CD4-positive, alpha-beta T cell treated with Interleukin-10 for 1 hour (primary cell): ENCODE measurements at places on chromosomes 16 and 17.

GRCh38 chr17:78426293-78426879, 47.9 kb downstream of the PGS1 start:
- no peak for DNase-seq

- no peak for DNase-seq
Observed at GRCh38 chr16:50879873-50880695, 138.2 kb downstream of the CYLD start.

DNA sequence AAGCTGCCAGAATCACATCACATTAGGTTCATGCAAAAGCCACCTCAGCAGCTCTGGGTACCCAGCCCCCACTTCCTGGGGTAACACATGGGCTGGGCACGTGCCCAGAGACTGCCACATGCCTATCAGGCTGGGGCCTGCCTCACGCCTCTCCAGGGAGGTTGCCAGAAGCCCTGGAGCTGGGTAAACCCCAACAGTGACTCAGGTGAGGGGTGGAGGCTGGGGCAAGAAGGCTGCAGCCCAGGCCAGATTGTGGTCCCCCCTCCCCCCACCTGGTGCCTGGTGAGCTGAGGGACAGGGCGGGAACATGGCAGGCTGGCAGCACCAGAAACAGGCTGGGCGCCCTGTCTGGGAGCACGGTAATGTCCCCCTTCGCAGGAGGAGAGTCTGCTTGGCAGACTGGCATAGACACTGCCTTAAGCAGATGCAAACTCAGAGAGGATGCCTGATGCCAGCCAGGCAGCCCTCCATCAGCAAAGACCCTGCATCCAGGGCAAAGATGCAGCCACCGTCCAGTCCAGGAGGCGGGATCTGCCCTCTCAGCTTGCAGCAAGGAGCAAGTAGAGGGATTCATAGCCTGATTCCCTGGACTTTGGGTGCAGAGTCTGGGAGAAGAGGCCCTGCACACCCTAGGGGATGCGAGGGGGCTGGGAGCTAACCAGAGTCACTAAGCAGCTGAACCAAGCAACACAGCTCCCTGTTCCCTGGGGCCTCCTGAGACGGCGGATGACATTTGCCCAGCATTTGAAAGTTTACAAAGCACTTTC, 28.8 kb downstream of the NGFR start:
- no peak for DNase-seq

DNA sequence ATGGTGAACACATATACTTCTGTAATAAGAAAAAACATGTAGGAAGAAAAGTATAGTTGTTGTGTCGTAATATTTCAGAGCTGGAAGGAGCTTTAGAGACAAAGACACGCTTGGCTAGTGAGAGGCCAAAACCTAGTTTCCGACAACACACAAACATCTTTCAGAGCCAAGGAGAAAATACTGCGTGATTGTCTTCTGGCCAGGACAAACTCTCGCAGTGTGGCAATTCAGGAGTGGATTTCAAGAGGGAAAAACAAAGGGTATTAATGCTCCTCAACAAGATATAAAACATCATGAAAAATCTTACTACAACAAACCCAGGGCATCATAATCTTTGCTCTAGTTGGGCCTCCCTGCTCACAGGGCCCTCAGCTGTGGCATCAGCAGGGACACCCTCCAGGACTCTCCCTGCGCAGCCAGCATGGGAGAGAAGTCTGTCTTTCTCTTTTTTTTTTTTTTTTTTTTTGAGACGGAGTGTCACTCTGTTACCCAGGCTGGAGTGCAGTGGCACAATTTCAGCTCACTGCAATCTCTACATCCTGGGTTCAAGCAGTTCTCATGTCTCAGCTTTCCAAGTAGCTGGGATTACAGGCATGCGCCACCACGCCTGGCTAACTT, 66.4 kb downstream of the CYB5B start:
- no peak for DNase-seq

- DNase-seq = no peak
Observed at GRCh38 chr17:50108556-50108955, 13.4 kb downstream of the PDK2 start.

DNA sequence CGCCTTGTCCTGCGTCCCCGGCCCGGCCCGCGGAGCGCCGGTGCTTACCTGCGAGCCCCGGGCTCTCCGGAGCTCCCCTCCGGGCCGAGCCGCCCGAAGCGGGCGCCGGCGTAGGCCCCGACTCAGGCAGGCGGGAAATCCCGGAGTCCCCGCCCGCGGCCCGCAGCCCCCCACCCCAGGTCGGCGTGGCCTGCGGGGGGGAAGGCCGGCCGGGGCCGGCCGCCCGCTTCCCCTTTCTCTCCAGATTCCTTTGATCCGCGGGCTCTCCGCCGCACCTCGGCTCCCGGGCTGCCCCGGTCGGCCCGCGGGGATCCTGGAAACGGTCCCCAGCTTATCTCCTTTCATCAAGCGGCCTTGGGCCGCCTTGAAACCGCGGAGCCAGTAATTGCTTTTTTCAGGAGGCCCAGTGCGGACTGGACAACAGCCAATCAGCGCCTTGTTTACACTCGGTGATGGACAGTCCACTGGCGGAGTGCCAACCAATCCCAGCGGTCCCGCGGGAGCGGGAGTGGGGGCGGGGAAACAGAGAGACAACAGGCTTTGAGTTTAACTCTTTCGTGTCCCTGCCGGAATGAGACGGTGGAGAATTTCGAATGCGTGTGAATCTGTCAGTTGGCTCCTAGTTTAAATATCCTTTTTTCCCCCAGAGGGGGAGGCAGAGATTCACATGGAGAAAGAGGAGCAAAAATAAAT, 1.4 kb upstream of the BAHCC1 start:
- peak; percentile 68 for DNase-seq

GRCh38 chr16:70454222-70455034, at the start of gene FCSK:
Gene FCSK, plus strand, starts transcription at chr16:70454595. Its CDS starts 8,596 bp downstream, at chr16:70463191.
- peak; percentile 67 for DNase-seq

GRCh38 chr16:82694239-82694874, 67.6 kb downstream of the CDH13 start:
- DNase-seq = no peak

- DNase-seq = no peak
Observed at GRCh38 chr17:66783656-66784381, 51.1 kb upstream of the CACNG5 start.

- peak; percentile 73 for DNase-seq
Observed at GRCh38 chr17:48429638-48430586, at the start of gene SKAP1. Gene SKAP1, minus strand, starts transcription at chr17:48430214.

DNA sequence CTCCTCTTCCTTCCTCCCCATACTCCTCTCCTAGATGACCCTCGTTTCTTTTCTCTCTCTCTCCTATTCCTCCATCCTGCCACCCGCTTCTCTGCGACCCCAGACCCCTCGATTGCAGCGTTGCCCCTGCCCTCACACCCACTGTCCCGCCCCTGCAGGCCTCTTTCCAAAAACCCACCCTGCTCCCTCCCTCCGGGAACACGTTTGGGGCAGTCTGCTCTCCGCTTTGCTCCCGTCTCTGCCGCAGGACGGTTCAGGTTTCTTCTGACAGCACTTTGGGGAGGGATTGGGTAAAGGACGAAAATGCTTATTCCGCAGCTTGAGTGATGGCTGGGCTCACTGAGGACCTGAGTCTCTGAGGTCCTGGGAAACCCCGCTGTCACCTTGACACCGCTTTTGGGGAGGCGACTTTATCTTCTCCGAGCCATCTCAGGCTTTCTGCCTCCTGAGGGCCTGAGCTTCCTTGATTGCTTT, 690 bp downstream of the NDE1 start:
- peak; percentile 67 for DNase-seq

- no peak for DNase-seq
Observed at GRCh38 chr16:80056324-80056723, 455.8 kb upstream of the MAF start.

- DNase-seq = no peak
Observed at GRCh38 chr16:68065716-68066305, 19.4 kb upstream of the NFATC3 start.

DNA sequence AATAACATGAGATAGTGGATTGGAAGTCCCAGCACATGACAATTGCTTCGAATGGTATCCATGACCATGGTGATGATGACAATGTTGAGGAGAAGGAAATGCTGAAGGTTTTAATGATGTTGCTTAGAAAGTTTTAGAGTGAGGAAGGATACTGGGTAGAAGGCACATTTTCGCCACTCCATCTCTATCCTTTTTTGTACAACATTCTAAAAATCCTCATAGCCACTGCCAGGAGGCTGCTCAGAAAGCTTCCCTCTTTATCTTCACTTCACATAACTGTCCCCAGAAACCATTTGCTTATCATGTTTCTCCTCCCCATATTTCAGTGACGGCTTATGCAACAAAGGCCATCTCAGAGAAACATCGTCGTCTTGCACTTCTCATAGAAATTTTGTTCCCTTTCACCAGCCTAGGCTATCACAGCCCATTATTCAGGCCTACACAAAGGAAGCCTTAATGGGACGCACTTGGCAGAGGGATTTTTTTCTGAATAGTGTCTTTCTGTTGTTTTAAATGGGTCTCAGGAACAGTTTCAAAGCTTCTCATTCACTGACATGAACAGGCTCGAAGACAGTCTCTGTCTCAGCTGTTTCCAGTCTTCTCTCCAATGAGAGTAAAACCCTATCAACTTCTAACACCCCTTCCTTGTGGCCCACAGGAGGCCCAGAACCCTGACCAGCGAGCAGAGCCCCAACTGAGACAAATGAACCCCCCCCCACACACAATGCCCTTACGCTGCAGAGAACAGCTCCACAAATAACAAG, 506.7 kb downstream of the HAPSTR1 start:
- no peak for DNase-seq

GRCh38 chr17:2041561-2042389, at the start of gene OVCA2:
Gene OVCA2, plus strand, starts transcription at chr17:2042022. Its CDS starts 26 bp downstream, at chr17:2042048.
- peak; percentile 98 for DNase-seq

- no peak for DNase-seq
Observed at GRCh38 chr17:78340183-78340955, 19.5 kb downstream of the SOCS3 start.

- DNase-seq = peak; percentile 21
Observed at GRCh38 chr17:41334385-41335305, 16.0 kb downstream of the KRT33A start.

GRCh38 chr17:61809816-61810392, 53.4 kb downstream of the BRIP1 start:
- DNase-seq = no peak

DNA sequence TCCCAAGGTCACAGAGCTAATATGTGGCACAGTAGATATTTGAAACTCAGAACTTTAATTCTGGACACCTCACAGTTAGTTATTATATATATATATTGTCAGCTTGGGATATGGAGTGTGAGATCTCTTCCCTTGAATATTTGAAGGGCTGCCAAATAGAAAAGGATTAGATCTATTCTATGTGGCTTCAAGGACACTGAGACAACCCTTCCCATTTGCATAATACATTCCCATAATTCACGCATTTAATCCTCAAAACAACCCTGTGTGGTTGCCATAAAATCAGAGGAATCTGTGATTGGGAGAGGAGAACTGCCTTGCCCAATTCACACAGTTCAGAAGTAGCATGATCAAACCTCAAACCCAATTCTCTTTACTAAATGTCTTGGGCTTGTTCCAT, 365.8 kb upstream of the DYNLRB2 start:
- no peak for DNase-seq

DNA sequence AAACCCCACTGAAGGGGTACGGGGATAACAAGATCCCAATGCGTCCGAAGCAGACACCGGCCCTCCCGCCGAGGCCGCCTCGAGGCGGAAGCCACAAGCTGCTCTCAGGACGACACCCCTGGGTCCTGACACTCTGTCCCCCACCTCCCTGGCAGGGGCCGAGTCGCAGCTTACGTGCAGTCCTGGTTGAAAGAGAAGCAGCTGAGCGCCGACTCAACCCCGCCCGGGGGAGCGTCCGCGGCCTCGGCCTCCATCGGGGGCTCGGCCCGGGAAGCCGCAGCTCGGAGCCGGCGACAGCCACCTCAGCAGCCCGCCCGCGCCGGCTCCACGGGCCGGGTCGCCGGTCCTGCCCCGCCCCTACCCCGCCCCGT, at the start of gene WIPI1:
Gene WIPI1, minus strand, starts transcription at position 329 of the 371 bp plus-strand sequence. Its CDS starts 75 bp downstream, at position 254.
- DNase-seq = no peak

DNA sequence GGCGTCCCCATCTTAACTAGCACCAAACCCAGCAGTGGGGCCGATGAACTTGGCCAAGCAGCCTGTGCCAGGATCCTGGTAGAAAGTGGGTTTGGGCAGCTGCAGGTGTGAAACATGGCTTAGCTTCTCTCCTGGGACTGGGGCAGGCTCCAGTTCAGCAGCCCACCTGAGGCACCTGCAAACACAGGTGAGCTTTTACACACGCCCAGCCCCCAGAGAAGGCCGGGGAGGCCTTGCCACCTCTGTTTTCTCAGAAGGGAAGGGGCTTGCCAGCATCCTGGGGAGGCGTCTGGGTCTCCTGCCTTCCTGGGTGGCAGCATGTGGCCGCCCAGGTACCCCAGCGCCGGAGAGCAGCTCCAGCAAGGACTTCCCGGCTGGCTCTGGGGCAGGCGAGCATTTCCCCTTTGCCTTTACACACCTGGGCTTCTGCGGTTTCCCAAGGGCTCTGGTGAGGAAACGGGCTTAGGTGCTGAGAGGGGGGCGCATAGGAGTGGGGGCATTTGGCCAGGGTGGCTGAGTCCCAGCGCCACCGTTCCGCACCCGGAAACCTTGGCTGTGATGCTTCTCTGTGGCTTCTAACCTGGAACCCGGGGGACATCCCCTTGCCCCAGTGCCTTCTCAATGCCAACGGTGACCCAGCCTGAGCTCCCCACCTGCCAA, 81.6 kb upstream of the CBX4 start:
- no peak for DNase-seq

- DNase-seq = no peak
Observed at GRCh38 chr16:78324649-78325285, 225.3 kb downstream of the WWOX start.

- no peak for DNase-seq
Observed at GRCh38 chr17:65222214-65222738, 85.1 kb downstream of the RGS9 start.

- no peak for DNase-seq
Observed at GRCh38 chr17:78000341-78000740, 41.8 kb downstream of the TNRC6C start.

DNA sequence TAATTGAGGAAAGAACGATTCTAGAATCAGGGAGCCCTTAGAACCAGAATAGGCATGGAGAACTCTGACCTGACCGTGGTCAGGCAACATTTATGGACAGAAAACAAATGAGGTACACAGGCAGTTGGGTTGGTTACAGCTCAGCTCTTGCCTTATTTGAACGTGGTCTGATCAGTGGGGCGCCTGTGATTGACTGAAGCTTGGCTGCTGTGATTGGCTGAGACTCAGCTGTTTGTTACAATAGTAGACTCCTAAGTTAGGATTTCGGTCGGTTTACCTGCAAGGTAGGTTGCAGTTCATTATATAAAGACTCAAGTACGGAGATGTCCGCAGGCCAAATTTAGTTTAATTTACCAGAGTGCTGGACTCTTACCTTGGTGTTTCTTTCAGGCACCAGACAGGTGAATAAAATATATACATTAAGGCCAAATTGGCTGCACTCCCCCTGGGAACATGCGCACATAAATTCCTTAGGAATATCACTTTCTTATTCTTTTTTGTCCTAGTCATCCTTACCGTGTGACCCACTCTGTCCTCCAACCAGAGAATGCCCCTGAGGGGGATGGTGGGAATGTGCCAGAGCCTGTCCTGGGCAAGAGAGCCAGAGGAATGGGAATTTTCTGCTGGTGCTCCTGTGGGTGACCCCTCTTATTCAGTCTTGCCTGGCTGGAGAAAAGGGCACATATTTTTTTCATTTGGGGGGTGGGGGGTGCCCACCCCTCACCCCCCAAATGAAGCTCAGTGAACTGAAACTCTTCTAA, 7.5 kb upstream of the CSNK2A2 start:
- no peak for DNase-seq

GRCh38 chr16:89476379-89476778, 14.0 kb downstream of the ANKRD11 start:
- DNase-seq = no peak
